Breast epithelium (tissue), 4 donors: ENCODE measurements at places on chromosomes 2 and 18.

GRCh38 chr2:172409042-172409441 lies 18.3 kb upstream of the ITGA6 start:
- no peak for DNase-seq

GRCh38 chr2:38146907-38147307 lies 71.0 kb upstream of the CYP1B1 start:
- peak; percentile 48 for DNase-seq

DNA sequence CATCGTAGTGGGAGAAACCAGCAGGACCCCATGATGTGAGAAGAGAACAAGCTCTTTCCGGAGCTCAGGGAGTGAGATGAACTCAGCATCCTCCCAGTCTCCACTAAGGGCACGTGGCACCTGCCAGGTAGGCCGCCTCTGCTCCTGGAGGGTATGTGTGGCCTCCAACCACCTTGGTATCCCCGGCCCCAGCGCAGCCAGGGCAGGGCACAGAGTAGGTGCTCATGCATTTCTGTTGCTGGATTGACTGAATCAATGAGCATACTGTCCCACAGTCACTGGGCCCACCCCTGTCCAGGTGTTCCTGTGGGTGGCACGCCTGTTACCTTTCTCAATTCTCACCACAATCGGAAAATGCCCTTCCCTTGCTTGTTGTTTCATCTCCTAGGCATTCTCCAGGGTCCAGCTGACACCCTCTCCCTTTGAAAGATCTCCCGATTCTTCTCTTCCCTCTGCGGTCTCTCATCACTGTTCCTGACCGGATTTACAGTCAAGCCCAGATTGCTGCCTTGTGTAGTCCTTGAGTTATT lies 138.5 kb upstream of the SMAD2 start:
- no peak for DNase-seq

- no peak for DNase-seq
Observed at GRCh38 chr18:79488311-79489050, 92.8 kb downstream of the NFATC1 start.

GRCh38 chr2:133787207-133787606 lies 218.9 kb upstream of the NCKAP5 start:
- no peak for DNase-seq

DNA sequence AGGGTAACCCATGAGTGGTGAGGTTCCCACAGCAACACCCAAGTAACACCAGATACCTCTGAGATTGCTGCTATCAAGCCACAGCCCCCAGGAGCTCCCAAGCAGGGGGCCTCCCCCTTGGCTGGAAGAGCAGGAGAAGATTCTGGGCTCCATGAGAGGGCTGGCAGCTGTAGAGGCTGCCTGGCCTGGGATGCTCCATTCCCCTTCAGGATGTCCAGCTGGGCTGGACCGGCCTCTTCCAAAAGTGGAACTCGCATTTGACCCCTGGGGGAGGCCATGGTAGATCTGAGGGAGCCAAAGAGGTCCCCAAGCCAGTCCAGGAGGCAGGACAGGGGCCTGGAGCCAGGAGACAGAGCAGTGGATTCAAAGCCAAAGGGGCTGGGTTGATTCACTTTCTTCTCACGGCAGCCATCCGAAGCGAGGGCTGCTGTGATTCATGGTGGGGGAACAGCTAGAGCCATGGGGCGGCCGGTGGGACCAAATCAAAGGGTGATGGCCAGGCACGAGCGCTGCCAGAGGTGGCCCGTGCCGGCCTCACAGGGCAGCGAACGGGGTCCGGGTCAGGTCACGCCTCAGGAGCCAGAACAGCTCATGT lies 95.3 kb upstream of the ID2 start:
- no peak for DNase-seq

GRCh38 chr2:70685771-70686171 lies 82.2 kb downstream of the ADD2 start:
- no peak for DNase-seq

DNA sequence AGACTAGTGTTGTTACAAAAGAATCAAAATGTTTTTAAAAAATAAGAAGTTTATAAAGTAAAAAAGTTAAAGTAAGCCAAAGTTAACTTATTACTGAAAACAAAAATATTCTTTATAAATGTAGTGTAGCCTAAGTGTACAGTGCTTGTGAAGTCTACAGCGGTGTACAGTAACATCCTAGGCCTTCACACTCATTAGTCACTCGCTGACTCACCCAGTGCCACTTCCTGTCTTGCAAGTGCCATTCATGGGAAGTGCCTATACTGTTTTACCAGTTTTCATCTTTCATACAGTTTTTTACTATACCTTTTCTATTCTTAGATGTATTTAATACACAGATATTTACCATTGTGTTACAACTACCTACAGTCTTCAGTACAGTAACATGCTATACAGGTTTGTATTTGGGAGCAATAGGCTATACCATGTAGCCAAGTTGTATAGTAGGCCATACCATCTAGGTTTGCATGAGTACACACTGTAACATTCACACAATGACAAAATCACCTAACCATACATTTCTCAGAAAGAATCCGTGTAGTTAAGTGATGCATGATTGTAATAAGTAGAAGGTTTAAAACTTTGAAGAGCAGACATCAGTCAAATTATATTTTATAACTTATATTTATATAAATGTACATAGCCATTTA lies 13.4 kb downstream of the SERPINB7 start:
- DNase-seq, result no peak

- DNase-seq, result no peak
Observed at GRCh38 chr2:42722320-42723190, 41.4 kb downstream of the OXER1 start.

DNA sequence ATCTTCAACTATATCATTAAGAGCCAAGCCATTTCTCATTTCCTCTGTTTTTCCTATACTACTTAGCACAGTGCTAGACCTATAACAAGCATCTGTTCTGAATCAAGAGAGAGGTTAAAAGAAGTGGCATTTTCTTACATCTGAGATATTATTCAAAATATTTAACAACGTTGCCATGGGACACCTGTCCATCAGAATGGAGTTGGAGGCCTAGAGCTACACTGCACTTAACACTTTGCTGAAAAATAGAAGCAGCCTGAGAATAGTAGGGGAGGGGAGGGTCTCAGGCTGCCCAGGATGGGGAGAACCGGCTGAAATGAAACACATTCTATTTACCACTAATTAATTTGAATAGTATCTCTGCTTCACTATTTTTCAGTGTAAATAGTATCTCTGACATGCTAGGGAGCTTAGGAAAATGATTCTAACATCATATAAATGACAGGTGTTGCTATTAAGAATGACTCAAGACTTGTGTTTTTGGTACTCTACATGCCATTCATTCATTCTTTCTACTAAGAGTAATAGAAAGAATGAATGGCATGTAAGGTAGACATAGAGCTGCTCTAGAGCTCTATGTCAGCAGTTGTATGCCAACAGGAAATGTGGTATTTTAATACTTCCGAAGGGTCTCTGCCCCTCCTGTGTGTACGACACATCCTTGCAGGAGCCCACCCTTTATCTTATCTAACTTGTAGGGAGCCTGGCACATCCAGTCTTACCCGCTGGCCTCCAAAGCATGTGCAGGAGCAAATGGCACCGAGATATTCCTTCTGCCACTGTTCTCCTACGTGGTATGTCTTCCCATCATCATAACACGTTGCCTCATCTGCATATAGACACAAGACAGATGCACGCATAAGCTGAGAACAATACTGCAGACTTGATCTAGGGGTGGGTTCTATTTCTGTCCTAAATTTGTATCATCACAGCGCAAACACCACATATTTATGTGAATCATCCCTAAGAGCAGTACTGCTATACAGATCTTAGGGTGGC lies 52.6 kb downstream of the ATIC start:
- DNase-seq, result no peak

DNA sequence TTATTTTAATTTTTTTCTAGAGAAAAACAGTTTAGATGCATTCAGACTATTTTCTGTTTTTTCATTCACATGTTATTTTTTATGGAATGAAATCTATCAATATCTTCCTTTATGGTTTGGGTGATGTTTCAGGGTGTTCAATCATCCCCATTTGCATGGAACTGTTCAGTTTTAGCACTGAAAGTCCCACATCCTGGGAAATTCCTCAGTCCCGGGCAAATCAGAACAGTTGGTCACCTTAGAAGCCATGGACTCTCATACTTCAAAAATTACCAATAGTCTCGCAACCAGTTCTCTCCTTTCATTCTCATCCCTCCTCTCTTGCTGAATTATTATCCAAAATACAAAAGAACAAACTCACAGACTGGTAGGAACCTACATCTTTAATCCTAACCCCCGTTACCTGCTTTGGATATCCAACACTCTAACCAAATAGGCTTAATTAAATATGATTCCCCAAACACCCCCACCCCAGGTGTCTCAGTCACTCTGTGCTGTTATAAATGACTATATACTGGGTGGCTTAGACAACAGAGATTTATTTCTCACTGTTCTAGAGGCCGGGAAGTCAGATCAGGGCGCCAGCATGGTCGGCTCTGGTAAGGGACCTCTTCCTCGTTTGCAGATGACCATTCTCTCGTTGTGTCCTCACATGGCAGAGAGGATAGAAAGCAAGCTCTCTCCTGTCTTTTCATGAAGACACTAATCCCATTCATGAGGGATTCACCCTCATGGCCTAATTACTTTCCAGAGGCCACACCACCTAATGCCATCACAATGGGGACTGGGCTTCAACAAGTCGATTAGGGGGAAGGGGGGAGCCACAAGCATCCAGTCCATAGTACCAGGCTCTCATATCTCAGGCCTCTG lies 57.7 kb upstream of the SLC1A4 start:
- no peak for DNase-seq

- DNase-seq, result no peak
Observed at GRCh38 chr2:69386360-69386759, 667 bp downstream of the GFPT1 start.

DNA sequence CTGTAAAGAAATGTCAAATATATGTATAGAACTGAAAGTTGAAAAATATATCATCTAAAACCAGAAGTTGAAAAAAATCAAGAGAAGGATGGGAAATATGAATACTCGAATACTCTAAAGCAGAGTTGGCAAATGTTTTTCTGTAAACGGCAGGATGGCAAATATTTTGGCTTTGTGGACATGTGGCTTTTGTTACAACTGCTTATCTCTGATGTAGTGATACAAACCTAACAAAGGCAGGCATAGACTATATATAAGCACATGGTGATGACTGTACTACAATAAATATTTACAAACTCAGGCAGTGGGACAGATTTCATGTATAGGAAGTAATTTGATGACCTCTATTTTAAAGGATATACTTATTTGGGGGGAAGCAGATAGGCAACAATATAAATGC lies 224.6 kb upstream of the LRRTM4 start:
- DNase-seq, result no peak

DNA sequence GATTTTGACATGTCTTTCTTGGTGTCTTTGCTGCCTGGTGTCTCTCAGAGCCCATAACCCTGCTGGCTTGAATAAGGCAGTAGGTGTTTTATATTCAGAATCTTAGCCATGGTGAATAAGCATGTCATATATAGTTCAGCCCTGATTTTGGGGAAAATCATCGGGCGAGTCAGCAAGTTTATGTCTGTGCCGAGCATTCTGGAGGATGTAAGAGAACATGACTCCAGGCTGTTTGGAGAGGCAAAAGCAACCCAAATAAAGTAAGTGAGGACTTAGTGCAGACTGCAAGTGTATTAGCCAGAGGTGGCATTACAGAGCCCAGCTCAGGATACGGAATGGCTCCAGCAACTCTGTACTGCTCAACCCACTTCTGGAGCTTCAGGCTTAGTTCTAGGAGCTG lies 50.3 kb downstream of the TCF7L1 start:
- no peak for DNase-seq

GRCh38 chr2:158893026-158893425 lies 75.4 kb upstream of the TANC1 start:
- DNase-seq, result peak; percentile 53

DNA sequence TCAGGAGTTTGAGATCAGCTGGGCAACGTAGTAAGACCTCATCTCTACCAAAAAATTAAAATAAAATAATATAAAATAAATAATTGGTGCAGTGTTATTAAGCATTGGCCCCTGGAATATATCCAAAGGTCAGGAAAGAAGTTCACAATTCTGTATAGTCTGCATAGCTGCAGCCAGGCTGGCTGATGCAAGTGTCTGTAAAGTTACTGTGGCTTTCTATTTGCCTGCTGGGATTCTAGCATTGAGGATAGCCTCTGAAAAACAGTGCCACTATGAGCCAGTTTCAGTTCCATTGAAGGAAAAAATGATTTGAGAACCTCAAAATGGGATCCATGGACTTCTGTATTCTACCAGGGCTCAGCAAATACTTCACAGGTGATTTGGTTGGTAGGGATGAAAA lies 208.6 kb downstream of the PARD3B start:
- no peak for DNase-seq

DNA sequence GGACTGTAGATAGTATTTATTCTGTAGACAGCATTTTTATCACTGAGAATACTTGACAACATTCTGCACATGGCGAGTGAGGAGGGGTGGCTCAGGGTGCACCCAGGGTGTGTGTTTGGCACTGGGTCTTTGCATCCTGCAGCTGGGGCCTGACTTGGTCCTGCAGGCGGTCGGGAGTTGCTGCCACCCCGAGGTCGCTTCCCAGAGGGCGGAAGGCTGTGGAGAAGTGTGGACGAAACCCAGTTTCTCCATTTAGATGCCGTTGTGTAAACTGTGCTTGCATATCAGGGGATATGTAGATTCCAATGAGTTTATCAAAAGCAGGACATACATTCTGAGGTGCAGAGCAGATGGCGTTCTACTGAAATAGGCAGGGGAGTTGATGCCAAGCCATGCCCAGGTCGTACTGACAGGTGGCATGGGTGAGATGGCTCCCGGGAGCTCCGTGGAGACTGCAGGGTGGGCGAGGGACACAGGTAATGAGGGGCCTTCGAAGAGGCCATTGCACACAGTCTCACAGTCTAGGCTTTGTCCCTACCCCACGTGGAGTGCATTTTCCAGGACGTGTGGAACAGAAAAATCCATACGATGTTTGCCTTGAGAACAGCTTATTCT lies 74.5 kb downstream of the RTP5 start:
- DNase-seq, result no peak

DNA sequence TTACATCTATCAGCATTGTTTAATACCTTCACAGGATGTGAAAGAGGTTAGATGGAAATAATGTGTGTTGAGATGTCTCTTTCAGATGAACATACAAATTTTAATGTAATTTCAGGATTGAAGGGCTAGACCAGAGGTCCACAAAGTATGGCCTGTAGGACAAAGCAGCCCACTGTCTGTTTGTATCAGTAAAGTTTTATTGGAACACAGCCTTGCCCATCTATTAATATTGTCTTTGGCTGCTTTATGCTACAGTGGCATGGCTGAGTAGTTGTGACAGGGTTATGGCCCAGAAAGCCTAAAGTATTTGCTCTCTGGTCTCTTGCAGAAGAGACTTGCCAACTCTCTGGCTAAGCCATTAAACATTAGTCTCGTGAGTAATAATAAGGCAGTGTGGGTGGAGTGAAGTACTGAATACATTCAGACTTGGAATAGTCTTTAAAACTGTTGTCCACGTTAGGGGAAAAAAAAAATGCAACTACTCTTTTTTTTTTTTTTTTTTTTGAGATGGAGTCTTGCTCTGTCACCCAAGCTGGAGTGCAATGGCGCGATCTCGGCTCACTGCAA lies 74.5 kb upstream of the NOSTRIN start:
- DNase-seq, result no peak

- no peak for DNase-seq
Observed at GRCh38 chr2:159513745-159514144, 102.6 kb downstream of the BAZ2B start.

GRCh38 chr2:75703589-75704287 lies 7.0 kb downstream of the GCFC2 start:
- no peak for DNase-seq

GRCh38 chr2:195279840-195280427 lies 377.1 kb upstream of the SLC39A10 start:
- no peak for DNase-seq
